Stimulated activated CD8-positive, alpha-beta memory T cell treated with anti-CD3 and anti-CD28 coated beads, Interleukin-2, amount 100 ng/mL, for 48 hours (primary cell): ENCODE measurements at places on chromosomes 3 and 15.

DNA sequence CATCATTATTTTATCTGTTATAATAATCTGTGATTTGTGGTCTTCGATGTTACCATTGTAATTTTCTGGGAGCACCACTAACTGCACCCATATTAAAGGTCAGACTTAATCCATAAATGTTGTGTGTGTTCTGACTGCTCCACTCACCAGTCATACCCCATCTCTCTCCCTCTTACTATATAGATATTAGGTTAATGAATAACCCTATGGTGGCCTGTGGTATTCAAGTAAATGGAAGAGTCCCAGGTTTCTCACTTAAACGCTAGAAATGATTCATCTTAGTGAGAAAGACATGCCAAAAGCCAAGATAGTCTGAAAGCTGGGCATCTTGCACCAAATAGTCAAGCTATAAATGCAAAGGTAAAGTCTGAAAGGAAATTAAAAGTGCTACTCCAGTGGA, 1358.5 kb downstream of the ROBO2 start:
- no peak for DNase-seq

- DNase-seq: no peak
Observed at GRCh38 chr3:160401291-160402095, 2.0 kb downstream of the SMC4 start.

GRCh38 chr3:183159333-183159732, 3.2 kb downstream of the LAMP3 start:
- no peak for DNase-seq

GRCh38 chr15:98292442-98293240, 332.1 kb downstream of the ARRDC4 start:
- DNase-seq: peak; percentile 33

DNA sequence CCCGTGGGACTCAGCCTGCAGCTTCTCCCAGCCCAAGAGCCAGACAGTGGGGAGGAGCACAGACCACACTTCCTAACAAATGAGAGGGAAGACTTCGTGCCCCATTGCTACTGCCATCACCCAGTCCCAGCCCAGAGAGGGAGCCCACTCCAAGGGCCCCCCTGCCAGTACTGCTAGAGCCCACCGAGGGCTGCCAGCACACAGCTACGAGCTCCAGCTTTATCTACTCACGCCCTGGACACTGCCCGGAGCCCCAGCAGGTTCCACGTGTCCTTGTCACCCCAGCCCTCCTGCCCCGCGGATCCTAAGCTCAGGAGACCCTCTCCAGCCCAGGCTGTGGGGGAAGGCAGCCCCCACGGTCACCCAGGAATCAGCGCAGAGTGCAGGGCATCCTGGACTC, 1.9 kb downstream of the GOLGA8A start:
- no peak for DNase-seq

- peak; percentile 13 for DNase-seq
Observed at GRCh38 chr3:138114988-138115971, at the start of gene DZIP1L. DZIP1L (minus strand) TSS chr3:138115608; CDS start chr3:138103971, 11,637 bp downstream.

DNA sequence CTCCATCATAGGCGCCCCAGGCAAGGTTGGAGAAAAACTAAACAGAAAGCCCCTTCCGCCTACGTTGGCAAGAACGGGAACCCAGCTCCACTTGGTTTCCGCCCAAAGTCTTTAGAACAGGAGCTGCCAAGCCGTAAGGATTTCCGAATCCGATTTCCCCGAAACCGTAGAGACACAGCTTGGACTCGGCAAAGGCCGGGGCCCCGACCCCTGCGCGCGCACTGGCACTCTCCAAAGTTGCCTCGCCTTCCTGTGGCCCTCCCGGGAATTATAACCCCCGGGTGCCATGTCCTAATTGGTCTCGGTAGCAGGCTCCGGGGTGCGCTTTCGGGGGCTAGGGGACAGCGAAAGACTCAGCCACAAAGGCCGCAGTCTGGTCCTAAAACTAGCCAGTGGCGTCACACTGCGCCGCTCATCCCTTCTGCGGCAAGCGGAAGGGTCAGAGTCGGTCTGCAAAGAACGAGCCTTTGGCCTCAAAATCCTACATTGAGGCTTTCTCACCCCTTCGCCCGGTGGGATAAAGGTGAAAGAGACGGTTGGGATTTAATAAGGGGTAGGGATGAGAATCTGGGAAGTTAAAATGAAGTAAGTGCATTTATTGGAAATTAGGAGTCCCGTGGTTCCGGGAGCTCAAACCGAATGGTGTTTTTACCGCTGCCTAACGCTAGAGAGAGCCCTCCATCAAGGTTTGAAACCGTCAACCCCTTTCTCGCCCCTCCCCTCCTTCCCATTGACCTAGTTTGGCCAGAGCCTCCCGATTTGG, 6.8 kb downstream of the BCL6 start:
- no peak for DNase-seq

- no peak for DNase-seq
Observed at GRCh38 chr3:25478211-25478757, 50.2 kb downstream of the RARB start.

DNA sequence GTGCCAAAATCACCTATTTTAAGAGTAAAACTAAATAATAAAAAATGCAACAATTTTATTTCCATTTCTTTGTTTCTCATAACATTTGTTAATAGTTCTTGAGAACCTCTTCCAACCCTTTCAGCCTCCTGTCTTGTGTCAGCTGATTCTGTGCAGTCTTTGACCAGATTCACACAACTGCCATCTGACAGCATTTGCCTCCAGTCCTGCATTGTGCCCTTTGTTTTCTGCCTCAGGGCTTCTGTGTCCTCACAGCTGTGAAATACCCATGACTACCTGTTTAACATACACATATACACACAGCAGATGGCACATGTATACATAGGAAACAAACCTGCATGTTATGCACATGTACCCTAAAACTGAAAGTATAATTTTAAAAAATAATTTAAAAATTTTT, 13.2 kb upstream of the CNTN6 start:
- no peak for DNase-seq

DNA sequence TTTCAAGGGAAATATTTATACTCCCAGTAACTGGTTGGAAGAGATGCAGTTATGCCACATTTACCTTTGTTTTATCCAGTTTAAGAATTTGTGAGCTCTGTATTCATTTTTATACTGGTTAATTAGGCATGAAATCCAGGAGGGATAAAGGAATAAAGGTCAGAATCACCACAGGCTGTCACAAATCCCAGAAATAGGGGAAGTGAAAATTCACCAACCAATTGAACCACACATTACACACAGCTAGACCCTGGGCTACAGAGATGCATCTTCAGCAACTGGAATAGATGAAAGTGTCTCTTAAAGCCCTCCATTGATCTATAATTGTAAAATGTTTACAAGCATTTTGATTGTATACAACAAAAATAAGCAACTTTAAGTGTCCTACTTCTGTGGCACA, 18.5 kb downstream of the SERPINI1 start:
- no peak for DNase-seq

DNA sequence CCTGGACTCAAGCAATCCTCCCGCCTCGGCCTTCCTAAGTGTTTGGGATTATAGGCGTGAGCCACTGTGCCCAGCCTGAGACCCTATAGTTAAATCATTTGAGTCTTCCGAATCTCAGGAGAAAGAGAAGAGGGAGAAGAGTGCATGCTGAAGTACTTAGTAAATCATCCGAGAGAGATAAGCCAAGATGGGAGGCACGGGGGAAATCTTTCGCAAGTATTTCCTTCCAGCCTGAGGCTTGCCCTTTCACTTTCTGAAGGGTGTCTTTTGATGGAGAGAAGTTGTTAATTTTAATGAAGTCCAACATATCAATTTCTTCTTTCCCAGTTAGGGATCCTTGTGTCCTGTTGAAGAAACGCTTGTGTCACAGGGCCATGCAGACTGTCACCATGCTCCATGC, 97.1 kb upstream of the SLC6A6 start:
- no peak for DNase-seq

DNA sequence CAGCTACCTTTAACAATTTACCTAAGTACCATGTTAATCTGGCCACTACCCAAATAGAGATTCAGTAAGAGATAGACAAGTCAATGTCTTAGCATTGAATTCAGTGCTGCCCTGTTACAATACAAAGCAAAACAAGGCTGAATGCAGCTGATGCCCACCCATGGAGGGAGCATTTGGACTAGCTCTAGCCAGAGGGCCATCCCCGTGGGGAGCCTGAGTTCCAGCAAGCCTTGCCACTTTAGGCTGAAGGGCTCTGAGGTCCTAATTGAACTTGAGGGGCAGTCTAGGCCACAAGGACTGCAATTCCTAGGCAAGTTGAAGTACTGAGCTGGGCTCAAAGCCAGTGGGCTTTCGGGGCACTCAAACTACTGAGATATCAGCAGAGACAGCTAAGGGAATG, 265.9 kb downstream of the EFHB start:
- DNase-seq: no peak

DNA sequence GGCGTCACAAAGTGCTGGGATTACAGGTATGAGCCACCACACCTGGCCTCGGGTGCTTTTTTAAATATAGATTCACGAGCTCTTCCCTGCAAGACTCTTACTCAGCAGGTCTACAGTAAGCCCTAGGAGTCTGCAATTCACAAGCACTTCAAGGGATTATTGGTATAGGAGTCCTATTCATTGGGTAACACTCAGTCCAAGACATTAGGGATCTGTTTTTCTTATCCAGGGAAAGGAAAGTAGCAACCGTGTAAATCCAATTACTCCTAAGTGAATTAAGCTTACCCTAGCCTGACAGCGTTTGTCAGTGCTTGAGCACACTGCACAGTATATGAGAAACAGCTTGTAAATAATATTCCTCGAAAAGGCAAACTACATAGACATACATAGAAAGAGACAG, 109.9 kb downstream of the SENP2 start:
- DNase-seq: no peak

DNA sequence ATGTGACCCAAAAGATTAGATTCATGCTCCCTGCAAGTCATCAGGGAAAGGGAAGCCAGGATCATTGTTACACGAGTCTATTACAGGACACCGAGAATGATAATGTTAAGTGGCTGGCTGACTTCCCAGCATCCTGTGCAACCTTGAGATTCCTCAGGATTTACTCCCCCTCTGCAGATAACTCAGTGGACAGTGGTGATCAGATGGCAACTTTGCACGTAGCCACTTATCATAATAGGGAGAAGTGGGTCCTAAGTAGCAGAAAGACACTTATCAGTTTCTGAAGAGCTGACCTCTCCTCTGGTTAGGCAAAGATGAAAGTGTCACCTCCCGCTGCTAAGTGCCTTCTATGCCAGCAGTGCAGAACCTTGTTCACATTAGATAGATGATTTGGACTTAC, 6.7 kb upstream of the TMPRSS7 start:
- no peak for DNase-seq

DNA sequence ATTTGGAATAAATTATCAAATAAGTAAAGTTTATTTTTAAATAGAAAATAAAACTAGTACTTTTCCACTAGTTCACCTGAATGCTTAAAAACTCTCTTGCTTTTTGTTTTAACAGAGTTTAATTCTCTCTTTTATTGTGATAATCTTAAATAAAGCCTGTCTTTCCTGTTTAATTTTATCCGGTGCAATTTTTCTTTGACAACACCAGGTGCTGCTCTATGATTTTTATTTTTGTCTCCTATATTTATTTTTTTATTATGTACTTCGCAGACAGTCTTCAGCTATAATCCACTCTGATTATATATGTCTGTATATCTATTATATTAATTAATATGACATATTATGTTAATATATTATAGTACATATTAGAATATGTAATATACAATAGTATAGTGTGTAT, 1293.0 kb upstream of the EPHA6 start:
- no peak for DNase-seq
